AG09319 (cell line): ENCODE measurements at places on chromosomes 12 and 14.

DNA sequence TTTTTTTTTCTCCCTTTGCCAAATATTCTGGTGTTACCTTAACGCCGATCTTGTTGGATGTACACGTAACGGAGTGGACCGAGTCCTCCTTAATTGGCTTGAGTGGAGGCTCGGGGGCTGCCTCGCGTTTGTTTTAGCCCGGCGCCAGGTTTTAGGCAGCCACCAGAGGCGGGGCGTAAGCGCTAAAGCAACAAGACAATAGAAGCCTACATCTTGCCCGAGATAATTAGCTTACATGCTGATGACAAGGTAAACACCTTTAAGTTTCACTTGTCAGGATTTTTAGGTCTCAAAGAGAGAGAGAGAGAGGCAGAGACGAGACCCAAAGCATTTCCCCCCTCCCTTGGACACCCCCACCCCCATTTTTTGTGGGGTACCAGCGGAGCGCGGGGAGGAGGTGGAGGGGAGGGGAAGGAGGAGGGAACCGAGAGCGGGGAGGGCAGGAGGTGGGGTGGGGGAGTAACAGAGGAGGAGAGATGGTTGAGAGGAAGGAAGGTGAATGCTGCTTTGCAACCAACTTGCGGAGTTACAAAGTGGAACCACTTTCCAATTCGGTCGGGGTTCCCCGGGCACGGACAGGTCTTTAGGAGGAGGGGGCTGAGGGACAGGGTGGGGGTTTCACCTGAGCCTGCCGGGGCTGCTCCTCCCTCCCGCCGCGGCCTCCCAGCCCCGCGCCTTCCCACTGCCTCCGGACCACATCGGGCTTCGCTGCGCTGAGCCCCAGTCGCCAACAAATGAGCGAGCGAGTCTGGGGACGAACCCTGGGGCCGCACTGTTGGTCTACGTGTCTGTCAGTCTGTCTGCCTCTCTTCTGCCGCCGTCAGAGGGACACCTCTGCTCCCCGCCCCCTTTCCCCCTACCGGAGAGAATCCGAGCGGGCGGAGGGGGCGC, at the start of gene NKX2-1:
TSS of gene NKX2-1 (minus strand) at position 802 of the 891 bp plus-strand sequence. CDS start at position 699, 103 bp downstream.
- no peak for DNase-seq

DNA sequence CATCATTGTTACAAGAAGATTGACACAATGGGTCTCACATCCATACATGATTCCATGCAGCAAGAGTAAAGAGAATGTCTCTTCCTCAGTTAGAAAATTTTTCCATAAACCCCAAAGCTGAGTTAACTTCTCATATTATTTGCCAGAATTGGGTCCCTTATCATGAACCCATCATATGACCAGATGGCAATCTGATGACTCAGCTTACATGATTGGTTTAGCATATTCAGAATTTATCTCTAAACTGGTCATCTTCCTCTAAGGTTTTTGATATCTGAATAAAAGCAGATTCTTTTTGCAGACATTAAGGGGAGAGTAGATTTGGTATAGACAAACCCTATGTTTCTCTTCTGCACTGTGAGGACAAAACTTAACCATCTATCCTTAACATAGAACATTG, 174.9 kb downstream of the PIK3C2G start:
- DNase-seq = no peak

- DNase-seq = no peak
Observed at GRCh38 chr14:100584056-100585031, 2.9 kb downstream of the BEGAIN start.

- no peak for DNase-seq
Observed at GRCh38 chr12:55695349-55695748, 12.4 kb downstream of the ITGA7 start.

GRCh38 chr12:5694759-5695409, 250.2 kb downstream of the ANO2 start:
- no peak for DNase-seq

DNA sequence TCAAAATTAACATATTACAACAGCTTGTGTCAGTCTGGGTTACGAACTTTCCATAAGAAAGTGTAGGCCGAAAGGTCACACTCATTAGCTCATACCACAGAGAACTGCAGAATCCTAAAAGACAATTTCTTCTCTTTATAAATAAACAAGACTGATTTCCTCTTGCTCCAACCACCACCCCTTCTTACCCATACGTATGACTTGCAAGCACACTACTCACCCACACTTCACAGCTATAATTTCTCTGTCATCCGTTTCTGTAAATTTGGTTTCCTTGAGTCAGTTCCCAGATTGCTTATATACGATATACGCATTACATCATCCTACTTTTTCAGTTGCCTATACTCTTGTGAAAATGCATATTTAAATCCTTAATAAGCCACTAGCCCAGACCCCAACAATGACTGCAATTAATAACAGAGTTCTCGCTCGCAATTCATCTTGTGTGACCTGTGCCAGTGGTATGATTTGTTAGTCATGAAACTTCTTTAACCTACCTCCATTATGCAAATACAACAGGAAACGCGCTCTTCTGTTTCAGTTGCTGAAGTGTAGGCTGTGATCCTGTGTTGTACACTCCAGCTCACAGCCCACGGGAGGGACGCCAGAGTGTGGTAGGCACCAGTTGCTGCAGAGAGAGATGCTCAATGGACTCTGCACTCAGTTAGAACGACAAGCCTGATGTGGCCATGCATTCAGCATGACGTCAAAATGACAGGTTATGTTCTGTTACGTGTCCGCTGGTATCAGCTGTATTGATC, 417.6 kb downstream of the PDZRN4 start:
- DNase-seq = no peak

DNA sequence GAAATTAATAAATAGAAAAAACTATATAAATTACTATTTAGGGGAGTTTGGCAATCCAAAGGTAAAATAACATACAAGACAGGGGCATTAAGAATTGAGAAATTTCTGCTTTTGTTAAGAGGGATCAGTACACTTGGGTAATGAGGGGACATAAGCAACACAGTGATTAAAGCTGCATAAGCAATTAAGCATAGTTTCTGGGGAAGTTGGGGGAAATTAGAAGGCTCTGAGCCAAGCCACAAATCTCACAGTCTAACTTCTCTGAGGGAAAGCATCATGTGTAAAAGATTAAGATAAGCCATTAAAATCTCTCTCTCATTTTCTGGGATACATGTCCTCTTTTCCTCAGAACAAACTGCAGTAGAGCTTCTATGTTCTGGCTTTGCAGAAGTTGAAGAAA, 533.9 kb upstream of the LRFN5 start:
- DNase-seq = no peak

DNA sequence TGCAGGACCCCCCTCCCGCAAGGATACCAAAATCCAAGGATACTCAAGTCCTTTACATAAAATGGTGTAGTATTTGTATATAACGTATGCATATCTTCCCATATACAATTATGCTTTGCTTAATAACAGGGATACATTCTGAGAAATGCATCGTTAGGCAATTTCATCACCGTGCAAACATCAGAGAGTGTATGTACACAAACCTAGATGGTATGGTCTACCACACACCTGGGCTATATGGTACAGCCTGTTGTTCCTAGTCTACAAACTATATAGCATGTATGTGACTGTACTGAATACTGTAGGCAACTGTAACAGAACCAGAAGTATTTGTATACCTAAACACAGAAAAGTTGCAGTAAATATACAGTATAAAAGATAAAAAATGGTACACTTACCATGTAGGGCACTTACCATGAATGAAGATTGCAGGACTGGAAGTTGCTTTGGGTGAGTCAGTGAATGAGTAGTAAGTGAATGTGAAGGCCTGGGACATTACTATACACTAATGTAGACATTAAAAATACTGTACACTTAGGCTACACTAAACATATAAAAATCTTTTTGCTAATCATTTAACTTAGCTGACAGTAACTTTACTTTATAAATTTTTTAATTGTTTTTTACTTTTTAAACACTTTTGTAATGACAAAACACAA, 141.1 kb downstream of the SLC41A2 start:
- DNase-seq = no peak

DNA sequence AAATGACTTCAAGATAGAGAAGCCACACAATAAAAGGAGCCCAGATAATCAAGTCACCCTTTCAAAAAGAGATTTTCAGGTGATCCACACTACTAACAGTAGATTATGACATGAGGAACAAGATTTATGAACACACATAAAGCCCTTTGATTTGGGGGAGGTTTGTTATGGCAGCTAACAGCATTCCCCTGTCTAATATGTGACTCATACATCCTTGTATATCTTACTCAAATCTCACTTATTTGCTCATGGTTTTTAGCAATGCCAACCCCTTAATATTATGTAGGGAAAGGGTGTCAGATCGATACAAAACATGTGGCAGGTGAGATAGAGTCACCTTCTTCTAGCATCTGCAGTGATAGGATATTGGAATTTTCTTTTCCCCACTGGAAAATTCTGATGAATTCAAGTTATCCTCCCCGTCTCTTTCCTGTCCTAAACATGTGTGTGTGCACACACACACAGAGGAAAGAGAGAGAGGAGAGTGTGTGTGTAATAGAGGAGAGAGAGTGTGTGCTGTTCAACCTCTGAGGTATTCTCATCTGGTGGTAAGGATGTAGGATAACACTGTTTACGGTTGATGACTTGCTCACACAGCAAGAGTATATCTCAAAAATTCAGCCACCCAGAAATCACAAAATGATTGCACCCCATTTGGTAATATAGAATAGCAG, 319.9 kb downstream of the KCNC2 start:
- DNase-seq = no peak

GRCh38 chr14:96945721-96946120, 148.5 kb downstream of the VRK1 start:
- no peak for DNase-seq

DNA sequence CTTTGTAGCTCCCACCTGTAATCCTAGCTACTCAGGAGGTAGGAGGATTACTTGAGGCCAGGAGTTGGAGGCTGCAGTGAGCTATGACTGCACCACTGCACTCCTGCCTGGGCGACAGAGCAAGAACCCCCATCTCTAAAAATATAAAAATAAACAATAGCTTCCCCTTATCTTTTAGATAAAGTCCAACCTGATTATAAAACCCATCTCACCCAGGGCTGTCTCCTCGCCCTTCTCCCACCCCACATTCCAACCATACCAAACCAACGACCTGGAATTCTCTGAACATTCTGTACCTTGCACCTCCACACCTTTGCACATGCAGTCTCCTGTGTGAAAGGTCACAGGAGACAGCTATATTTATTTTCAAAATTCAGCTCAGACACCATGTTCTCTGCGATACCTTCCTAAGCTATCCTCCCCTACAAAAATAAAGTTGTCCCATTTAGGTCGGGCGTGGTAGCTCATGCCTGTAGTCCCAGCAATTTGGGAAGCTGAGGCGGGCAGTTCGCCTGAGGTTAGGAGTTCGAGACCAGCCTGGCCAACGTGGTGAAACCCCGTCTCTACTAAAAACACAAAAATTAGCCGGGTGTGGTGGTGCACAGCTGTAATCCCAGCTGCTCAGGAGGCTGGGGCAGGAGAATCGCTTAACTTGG, 7.7 kb downstream of the SLC7A7 start:
- no peak for DNase-seq

GRCh38 chr12:121958541-121959240, 40.3 kb downstream of the CFAP251 start:
- no peak for DNase-seq

- no peak for DNase-seq
Observed at GRCh38 chr12:132246997-132247717, 82.2 kb downstream of the GALNT9 start.

DNA sequence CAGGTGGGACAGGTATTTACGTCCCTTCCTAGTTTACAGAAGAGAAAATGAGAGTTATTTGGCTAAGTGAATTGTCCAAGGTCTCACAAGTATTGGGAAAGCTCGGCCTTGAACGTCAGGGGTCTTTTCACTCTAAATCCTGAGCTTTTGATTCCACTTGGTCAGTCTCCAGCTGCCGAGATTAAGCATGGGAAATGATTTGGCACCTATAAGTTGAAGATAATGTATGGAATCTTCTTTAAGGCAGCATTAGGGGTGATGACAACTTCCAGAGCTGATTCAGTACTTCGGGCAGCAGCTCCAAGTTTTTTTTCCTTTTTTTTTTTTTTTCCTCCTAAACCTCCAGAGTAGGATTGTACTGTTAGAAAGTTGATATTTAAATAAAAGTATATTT, 722 bp downstream of the FAM234B start:
- no peak for DNase-seq

- no peak for DNase-seq
Observed at GRCh38 chr14:37413504-37414003, 181.5 kb downstream of the FOXA1 start.

- no peak for DNase-seq
Observed at GRCh38 chr12:107537464-107538119, 148.0 kb upstream of the PWP1 start.

- DNase-seq = no peak
Observed at GRCh38 chr12:1913377-1914113, 4.9 kb downstream of the CACNA2D4 start.

DNA sequence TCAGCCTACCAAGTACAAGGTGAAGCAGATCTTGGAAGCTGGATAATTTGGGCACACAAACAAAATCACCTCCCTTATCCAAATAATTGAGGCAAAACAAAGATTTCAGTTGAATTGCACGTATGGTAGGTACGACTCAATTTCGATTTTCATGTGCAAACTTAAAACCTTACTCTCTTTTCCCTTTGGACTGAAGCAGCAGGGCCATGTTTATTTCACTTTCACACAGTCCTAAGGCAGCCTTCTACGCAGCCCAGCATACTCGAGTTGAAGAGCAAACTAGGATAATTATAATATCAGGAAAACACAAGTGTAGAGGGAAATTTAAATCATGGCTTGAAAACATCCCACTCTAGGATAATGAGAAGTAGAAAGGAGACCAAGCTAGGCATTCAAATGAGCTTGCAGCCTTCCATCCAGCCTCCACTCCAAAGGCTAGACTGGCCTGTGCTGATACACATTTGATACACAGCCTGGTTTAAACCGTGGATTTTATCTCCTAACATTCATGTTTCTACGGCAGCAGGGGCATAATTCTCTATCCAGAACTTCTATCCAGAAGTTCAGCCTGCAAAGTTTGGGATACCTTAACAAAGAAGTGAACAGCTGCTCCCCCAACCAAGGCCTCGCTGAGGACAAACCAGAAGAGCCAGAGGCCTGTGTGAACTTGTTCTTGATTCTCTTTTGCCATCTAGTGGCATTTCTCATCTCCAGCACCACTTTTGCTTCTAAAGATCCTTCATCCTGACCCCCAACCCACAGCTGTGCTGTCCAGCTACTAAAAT, 2.4 kb upstream of the RNASE7 start:
- peak; percentile 32 for DNase-seq

GRCh38 chr14:34111953-34112352, 161.1 kb upstream of the EGLN3 start:
- no peak for DNase-seq

DNA sequence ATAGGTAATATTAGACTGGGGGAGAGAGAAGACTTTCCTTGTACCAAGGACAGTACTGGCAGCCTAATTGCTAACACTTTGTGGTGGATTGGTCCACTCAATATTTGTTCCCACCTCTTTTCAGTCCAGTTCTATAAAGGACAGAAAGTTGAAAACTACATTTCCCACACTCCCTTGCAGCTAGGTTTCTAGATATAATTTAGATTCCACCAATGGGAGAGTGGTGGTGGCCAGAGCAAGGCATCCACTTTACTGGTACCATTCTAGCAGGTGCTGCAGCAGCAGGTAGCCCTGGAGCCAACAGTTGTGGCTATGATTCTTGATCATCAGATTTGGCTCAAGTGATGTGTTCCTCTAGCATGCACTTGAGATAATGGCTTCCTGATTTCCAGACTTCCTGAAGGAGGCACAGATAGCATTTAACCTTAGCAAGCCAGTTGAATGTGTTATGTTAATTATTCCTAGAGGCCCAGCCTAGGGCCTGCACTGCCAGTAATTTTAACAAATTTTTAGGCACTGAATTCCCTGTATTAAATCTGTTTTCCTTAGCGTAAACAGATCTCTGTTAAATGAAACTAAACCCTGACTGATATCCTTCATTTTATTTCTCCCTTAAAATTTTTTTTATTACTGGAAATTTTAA, 24.4 kb downstream of the SLC38A1 start:
- no peak for DNase-seq
